ENCODE measurements at places on chromosomes 1 and 21.
A peak's percentile ranks its signal among the peaks of the same experiment; 100 is the strongest.

DNA sequence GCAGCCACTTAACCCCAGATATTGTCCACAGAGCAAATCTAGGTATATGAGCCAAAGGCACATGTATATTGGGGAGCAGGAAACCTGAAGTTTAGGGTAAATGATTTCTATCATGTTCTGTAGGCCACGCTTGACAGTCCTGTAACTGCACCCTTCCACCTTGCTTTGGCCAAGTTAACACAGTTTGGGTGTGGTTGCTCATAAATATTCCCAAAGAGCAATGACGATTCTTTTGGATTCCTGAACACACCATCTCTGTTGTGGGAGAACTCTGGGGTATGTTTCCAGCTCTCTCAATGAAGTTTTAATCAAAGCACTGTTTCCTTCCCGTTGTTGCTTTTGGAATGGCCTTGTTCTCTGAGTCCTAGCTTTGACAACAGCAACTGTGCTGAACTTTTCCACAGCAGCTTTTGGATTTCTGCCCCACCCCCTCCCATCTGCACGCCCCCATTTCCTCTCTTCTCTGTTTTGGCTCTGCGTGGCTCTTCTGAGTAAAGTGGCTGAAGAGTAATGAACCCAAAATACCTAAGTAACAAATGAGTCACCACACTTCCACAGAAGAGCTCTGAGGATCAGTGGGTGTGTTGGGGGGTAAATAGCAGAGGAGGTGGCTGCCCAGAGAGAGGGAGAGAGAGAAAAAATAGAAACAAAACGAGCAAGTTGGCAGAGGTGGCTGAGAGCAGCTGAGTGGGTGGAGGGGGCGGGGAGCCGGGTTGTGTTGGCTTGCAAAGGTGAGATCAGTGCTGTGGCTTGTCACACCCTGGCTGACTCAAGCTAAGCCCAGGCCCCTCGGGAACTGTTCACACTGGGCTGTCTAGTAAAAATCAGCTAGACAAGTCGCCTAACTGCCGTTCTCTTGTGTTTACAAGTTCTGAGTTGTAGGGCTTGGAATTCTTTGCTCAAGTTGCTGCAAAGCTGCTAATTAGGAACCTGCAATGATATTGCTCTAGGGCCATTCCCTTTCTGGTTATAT, 26.9 kb upstream of the RAP1A start:
- peak; percentile 23 for DNase-seq

GRCh38 chr1:17307946-17308345, at the start of gene PADI4:
PADI4 (plus strand) TSS chr1:17308197; CDS start chr1:17308223, 26 bp downstream.
- DNase-seq = no peak

GRCh38 chr1:184866991-184867788, 107.1 kb downstream of the NIBAN1 start:
- DNase-seq = peak; percentile 8

DNA sequence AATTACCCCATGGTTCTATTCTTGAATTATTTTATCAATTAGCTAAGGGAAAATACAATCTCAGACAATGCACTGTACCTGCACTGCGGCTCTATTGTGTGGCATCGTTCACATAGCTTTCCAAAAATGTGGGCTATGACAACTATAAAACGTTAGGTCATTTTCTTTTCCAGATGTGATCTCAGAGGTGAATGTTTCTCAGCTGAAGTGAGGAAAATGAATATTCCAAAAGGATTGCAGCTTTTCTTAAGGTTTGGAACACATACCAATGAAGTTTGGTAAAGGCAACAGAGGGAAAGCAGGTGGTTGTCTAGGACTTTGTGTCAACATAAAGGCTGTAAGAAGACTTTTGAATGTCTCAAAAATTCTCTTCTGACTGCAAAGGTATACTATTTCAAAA, 105.5 kb downstream of the NRIP1 start:
- no peak for DNase-seq

GRCh38 chr1:101264697-101265096, 27.9 kb downstream of the S1PR1 start:
- peak; percentile 28 for DNase-seq

DNA sequence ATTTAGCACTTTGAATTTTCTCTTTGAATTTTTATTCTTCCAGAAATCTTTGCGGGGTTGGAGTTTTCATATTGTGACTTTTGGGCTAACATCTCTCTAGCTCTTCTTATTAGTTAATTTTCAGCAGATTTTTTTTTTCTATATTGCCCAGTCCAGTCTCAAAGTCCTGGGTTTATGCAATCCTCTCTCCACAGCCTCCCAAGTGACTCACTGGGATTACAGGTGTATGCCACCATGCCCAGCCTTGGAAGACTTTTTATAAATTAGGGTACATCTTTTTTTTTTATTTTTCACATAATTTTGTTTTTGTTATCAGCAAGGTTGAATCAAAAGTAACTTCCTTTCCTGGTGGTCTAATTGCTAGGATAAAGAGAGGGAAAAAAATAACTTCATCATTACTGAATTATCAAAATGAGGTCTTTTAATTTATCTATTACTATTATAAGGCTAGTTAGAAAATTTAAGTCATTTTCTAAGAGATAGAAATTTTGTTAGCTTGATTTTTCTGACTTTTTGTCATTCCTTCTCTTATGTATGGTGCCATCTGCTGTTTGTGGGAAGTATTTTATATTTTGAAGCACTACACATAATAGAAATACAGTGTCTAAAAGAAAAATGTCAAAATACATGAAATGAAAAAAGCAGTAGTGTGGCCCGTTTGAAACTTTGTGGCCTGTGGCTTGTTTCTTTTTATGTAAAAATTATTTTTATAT, 273.4 kb upstream of the CACYBP start:
- no peak for DNase-seq

DNA sequence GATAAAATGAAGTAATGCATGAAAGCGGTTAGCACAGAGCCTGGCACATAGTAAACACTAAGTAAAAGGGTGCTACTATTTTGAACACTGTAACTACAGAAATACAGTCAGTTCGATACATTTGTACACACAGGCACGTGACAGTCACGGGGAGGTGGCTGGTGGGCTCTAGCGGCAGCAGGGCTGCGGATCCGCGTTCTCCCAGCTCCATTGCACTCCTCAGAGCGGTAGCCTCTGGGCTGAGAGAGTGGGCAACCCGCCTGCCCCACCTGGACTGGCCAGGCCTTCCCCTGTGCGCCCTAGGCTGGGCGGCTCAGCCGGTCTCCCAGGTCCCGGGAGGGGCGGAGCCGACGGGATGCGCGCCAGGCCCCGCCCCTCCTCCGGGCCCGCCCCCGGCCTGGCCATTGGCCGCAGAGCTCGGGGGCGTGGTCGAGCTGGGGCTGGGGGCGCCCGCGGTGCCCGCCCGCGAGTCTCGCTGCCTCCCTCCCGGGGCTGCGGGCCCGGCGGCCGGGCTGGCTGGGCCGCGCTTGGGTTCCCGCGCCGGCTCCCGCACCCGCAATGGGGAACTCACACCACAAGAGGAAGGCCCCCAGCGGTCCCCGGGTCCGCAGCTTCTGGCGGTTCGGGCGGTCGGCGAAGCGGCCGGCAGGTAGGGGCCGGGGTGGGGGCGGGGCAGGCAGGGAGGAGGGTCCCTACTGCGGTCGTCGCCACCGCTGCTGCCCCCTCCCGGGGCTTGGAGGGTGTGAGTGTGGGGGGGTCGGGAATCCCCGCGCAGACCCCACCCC, 51.2 kb upstream of the SYNC start:
- no peak for DNase-seq

DNA sequence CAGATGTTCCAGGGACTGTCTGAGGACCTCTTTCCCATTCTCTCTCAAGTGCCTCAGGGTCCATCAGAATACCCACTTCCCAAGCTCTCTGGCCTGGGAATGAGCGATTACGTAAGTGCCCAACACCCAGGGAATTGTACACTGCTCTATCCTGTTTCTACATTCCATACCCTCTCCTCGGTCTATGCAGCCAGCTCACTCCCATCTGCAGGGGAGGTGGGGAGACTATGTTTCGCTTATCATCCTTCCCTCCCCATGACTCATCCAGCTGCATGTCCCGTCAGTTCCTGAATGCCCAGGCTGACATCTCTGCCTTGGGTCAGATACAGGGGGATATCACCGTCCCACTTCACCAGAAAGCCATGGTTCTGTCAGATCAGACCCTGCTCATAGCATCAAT, 34.5 kb upstream of the CD1D start:
- no peak for DNase-seq

GRCh38 chr1:2100780-2101108, 50.5 kb downstream of the PRKCZ start:
- DNase-seq = no peak
